ENCODE measurements at places on chromosomes 5 and 9.

GRCh38 chr9:19371942-19372341 is 8.1 kb downstream of the RPS6 start:
- no peak for DNase-seq

DNA sequence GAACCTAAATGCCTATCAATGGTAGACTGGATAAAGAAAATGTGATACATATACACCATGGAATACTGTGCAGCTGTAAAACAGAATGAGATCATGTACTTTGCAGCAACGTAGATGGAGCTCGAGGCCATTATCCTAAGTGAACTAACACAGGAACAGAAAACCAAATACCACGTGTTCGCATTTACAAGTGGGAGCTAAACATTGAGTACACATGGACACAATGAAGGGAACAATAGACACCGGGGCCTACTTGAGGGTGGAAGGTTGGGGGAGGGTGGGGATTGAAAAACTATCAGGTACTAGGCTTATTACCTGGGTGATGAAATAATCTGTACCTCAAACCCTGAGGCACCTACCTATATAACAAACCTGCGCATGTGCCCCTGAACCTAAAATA is 22.4 kb upstream of the DEPDC1B start:
- no peak for DNase-seq

- DNase-seq, result no peak
These were observed 105.9 kb downstream of the MRPS27 start for GRCh38 chr5:72214168-72214567.

GRCh38 chr9:137306066-137306849 is 4.2 kb upstream of the NRARP start:
- peak; percentile 14 for DNase-seq

DNA sequence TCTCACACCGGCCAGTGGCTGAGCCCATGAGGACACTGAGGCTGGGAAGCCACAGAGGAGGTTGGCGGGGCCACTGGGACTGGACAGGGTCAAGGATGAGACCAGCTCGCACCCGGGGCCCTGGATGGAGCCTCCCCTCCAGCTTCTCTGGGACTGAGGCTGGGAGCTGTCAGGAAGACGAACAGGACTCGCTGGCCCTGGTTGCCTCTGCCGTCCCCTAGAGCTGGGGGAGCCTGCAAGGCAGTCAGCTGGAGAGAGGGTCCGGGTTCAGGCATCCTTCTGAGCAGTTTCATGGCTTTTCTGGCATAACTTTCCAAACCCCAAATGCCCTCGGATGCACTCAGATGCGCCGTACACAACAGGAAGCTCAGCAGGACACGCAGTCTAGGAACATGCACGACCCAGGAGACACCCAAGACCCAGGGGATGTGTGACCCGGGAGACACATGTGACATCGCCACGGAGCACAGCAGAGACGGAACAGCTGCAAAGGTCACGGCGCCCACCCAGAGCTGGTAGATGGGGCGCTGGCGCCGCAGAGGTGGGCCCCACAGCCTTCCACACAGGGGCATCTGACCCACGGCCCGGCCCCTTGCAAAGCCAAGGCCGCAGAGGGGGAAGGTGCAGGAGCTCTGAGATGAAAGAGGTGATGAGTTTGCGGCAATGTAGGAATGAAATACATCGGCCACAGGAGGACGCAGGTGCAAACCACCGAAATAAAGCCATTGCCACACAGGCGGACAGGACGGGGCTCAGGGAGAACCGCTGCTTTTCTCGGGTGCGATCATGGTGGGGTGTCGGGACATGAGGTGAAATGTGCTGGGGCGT is 17.1 kb downstream of the TPPP start:
- DNase-seq, result peak; percentile 7

DNA sequence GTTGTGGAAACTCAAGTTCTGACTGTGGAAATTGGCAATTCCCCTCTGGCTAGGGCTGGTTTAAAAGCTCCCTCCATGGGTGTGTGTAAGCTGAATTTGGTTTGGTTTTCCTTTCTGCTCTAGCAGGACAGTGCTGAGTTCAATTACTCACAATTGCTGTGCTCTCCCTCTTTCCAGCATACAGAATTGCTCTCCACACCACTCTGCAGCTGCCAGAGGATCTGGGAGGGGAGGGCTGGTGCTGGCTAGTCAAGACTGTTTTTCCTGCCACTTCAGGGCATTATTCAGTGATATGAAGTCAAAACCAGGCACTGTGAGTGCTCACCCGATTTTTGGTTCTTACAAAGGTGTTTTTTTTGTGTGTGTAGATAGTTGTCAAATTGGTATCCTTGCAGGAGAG is 336.9 kb upstream of the SLC24A2 start:
- no peak for DNase-seq

DNA sequence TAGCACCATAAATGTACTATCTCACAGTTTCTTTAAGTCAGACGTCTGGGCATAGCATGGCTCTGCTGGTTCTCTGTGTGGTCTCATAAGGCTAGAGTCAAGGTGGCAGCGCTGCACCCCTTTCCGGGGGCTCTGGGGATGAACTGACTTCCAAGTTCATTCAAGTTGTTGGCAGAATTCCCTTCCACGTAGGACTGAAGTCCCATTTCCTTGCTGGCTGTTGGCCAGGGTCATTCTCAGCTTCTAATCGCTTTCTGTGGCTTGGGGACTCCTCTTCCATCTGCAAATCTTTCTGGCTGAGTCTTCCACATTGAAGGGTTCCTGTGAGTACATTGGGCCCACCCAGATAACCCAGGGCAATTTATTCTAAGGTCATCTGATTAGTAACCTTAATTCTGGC is 211.0 kb downstream of the AGTPBP1 start:
- DNase-seq, result no peak

- no peak for DNase-seq
These were observed 42.3 kb upstream of the DMAC1 start for GRCh38 chr9:7841831-7842230.

- DNase-seq, result no peak
These were observed 5.4 kb downstream of the IGIP start for GRCh38 chr5:140130949-140131733.

DNA sequence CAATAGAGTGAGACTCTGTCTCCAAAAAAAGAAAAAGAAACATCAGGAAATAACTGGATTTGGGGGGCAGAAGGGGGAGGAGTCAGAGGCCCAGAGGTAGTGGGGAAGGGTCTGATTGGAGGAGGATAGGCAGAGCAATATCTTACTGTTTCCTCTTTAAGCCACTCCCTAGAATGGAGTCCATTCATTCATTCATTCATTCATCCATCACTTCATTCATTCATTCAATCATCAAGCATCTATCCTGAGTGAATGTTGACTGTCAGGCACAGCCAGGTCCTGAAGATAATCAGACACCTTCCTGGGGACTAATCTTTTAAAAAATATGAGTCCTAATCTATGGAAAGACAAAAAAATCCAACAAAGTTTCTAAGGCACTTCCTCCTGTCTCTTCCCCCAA is 12.9 kb downstream of the IER5L start:
- DNase-seq, result no peak

All from stimulated activated naive CD8-positive, alpha-beta T cell treated with anti-CD3 and anti-CD28 coated beads, Interleukin-15, amount 100 ng/mL, for 72 hours (primary cell).